Right lung (tissue), 10 donors: ENCODE measurements at places on chromosomes 7 and 10. TPM values are rescaled to one million over a fixed set of nuclear protein-coding genes. Genes with fewer than 3 reads are reported as not detected.

The ANKRD30A gene
- not detected for polyA plus RNA-seq

The ZNF248 gene
- 41.9 TPM for polyA plus RNA-seq

The DDIT4 gene
- 40.3 TPM for polyA plus RNA-seq

The SFTPD gene
- polyA plus RNA-seq = 11.5 TPM

The IFIT1B gene
- polyA plus RNA-seq = 0.51 TPM

The TMEM176A gene
- polyA plus RNA-seq = 6.8 TPM

The KIAA1549 gene
- polyA plus RNA-seq = 12.3 TPM

The CYP2E1 gene
- polyA plus RNA-seq = 2.0 TPM

The PARD3 gene
- polyA plus RNA-seq = 52.7 TPM

DNA sequence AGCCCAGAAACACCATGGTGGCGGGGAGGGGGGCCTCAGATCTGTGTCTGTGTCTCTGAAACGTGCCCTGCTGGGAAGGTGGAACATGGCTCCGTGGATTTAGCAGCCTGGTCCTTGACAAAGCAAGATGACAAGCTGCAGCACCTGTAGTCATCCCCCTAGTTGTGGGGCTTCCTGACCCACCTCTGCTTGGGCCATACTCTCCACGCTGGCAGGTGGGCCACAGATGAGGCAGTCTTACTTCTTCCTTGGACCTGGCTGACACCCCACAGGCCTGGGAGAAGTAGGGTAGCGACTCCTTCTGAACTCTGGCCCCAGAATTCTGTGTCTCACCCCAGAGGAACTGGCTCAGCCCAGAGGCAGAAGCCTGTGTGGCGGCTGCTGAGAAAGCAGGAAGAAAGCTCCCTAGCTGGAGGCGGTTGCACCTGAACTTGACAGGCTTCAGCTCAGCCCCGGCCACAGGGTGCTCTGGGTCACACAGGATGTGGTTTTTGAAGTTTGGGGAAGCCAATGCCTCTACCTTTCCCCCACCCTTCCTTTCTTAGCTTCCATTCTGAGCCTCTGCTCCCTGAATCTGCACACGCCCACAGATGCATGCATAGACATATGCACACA lies 113.9 kb downstream of the ABLIM1 start:
- no peak for DNase-seq

GRCh38 chr10:3248526-3249306 lies 76.1 kb upstream of the PITRM1 start:
- no peak for DNase-seq

DNA sequence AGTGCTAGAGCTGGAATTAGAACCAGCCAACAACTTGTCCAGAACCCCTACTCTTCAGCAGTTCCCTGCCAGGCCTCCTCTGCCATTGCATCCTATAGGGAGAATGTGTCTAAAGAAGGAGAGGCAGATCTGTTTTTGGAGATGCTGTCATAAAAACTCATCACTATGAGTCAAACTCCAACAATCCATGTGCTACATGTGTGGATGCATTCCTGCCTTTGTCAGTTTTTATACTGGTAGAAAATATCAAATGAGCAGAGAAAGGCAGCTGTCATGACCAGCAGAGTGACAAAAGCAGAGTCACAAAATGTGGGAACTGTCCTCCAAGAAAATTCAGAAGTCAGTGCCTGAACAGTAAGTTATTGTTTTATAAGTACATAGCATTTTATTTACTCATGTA lies 93.0 kb downstream of the ABLIM1 start:
- DNase-seq = no peak

- DNase-seq = no peak
Observed at GRCh38 chr10:13715100-13715499, 128.3 kb downstream of the PRPF18 start.

- DNase-seq = no peak
Observed at GRCh38 chr10:123689880-123690279, 23.7 kb downstream of the GPR26 start.

GRCh38 chr7:77544518-77544917 lies 7.4 kb downstream of the PTPN12 start:
- DNase-seq = no peak

DNA sequence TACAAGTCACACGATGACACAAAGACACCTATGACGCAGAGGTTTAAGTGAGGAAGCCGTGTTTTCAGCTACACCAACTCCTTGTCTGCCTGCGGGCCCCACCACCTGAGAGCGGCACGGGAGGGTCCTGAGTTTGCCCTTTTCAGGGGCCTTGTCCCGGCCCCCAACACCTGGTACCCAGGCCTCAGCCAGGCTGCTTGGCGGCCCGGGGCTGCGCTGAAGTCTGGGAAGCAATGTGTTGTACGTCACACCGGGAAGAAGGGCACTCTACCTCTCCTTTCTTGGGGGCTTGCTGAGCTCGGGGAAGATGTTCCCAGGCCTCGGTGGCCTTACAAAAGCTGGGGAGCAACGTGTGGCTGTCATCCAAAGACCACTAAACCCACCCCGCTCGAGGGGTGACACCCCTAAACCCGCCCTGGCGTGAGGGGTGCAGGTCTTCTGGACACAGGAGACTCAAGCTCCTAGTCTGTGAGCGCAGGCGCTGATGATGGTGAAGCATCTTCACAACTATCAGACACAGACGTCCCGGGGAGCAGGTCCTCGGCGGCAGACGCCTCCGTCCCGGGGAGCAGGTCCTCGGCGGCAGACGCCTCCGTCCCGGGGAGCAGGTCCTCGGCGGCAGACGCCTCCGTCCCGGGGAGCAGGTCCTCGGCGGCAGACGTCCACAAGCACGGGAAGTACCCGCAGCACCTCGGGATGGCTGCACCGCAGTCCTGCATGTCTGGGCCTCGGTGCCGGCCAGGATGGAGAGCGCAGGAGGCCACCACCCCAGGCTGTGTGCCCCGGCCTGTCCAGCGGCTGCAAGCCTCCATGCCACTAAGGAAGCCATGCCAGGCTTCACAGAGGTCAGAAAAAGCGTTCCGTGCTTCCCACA lies 15.4 kb downstream of the CFAP46 start:
- no peak for DNase-seq

GRCh38 chr10:95461611-95462010 lies 99.6 kb downstream of the SORBS1 start:
- no peak for DNase-seq

GRCh38 chr7:50554431-50555322 lies 10.5 kb downstream of the DDC start:
- no peak for DNase-seq

DNA sequence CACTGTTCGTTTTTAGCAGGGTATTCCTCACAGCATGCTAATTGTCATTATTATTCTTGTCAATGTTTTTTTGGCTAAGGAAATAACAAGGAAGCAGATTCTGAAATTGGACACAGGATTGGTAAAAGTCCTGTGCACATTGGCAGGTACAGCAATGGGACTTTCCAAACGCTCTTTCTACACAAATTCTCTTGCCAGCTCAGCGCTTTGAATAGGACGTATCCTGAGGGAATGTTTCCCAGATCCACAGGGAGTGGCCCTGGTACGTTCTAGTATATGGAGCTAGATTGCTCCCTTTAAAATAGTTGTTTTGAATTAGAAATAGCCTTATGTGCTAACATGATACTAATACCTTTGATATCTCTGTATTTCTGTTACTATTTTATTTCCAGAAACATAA lies 82.8 kb upstream of the GRB10 start:
- DNase-seq = no peak

DNA sequence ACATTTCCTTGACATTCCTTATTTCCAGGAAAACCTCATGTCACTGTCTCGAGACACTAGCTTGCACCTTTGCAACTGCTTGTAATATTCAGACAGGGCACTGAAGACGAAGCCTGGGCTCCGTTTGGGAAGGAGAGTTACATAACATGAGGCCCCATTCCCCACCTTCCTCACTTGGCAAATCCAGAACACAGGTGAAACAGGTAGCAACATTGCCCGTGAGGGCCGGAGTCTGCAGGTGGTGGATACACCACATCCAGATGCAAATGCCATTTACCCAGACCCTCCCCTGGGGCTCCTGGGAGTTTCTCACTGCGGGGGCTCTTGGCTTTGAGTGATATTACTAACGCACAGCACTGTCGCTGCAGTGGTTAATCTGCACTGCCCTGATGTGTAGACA lies 491.0 kb downstream of the PTPRN2 start:
- DNase-seq = no peak

DNA sequence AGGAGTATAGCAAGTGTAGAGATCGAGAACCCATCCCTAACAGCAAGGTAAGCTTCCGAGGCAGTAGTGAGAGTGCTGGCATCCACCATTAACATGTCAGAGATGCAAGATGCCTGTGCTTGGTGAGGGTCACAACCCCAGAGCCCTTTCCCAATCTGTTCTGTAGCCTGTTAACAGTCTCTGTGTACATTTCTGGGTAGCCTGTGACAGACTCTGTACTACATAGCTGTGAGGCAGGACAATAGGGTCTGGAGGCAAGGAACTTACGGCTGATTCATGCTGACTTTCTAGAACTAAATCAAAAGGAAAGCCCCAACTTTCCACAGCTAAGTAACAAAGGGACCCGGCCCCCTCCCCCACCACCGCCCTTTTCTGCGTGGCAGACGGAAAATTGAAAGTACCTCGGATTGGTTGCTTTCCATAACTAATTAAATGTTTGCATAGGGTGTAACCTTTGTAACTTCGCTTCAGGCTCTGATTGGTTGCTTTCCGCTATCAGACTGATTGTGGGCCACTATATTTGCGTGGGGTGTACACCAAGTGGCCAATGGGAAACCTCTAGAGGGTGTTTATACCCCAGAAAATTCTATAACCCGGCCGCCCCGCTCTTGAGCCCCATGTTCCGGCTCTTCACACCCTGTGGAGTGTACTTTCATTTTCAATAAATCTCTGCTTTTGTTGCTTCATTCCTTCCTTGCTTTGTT lies 1.4 kb upstream of the TMEM168 start:
- DNase-seq = no peak

GRCh38 chr10:36451391-36451970 lies 673.9 kb upstream of the ANKRD30A start:
- no peak for DNase-seq

DNA sequence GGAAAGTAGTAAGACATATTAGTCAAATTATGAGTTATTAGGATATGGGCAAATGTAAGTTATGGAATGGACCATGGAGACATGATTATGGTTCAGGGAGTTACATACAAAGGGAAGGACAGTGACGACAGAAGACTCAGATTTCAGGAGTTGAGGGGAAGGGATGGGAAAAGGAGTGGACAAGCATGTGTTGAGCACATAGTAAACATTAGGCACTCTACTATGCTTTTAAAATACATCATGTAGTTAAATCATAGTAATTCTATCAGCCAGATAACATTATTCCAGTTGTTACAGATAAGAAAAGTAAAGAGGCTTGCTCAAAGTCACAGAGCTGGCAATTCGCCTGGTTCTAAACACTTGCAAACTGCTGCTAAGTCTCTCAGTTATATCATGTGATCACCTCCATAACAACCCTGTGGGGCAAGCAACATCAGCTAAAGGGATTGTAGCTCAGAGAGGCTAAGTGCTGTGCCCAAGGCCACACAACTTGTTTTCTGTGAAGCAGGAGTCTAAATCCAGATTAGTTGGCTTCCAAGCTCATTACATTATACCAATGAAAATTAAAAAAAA lies 115.2 kb upstream of the MDFIC start:
- DNase-seq = peak; percentile 55

- no peak for DNase-seq
Observed at GRCh38 chr7:36114355-36114754, 38.7 kb upstream of the EEPD1 start.

GRCh38 chr7:69981646-69982045 lies 383.4 kb downstream of the AUTS2 start:
- DNase-seq = no peak

GRCh38 chr7:143967398-143967797 lies 12.8 kb downstream of the OR2F1 start:
- DNase-seq = no peak

GRCh38 chr7:72042855-72043254 lies 369.3 kb downstream of the CALN1 start:
- no peak for DNase-seq

DNA sequence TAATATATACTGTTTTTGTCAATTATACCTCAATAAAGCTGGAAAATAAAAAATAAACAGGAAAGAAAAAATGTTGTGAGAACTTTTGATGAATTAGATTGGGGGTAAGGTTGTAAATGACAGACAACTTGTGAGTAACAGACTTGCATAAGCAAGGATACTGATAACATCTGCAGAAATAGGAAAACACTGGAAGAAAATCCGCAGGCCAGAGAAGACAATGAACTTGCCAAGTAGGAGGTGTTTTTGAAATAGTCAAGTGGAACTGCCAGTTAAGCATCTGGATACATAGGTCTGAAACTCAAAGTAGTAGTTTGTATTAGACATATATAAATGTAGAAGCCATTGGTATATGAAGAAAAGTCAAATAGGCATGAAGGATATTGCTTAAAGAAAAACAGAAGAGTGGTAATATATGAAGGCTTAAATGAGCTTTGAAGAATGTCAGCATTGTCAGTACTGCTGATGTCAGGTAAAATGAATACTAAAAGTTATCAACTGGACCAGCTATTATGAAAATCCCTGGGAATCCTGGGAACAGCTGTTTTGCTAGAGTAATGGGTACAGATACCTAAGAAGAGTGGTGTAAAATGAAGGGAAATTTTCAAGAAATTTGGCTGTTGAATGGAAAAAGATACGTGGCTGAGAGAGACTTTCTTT lies 58.7 kb downstream of the DNAJC1 start:
- DNase-seq = no peak

- no peak for DNase-seq
Observed at GRCh38 chr10:12656518-12657142, 307.3 kb downstream of the CAMK1D start.

DNA sequence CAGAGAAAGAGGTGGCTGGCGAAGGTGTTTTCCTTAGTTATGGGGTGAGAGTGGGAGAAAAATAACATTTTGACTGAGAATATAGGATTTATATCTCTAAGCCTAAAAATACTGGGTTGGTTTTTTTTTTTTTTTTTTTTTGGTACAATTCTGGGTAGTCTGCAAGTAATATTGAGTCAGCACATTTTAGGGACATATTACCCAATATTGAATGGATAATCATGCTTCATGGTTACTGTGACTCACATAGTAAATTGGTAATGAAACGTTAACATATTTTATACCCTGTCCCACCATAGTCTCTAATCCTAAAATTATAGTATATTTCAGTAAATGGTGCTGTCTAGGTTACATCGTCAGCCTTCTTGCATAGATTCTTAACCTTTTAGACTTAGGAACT lies 91.4 kb downstream of the TPST1 start:
- no peak for DNase-seq

DNA sequence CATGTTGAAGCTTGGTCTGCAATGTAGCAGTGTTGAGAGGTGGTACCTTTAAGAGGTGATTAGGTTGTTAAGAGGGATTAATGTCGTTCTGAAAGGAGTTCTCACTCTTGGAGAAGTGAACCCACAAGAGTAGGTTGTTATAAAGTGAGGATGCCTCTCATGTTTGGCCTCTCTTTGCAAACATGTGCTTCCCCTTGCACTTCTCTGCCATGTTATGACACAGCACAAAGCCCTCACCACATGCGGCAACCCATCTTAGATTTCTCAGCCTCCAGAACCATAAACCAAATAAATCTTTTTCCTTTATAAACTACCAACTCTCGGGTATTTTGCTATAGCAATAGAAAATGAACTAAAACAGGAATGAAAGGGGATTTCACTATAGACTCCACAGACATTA lies 66.3 kb downstream of the KMT2C start:
- DNase-seq = no peak
